ENCODE measurements at places on chromosomes 2 and 18. TPM values are rescaled to one million over a fixed set of nuclear protein-coding genes. Genes with fewer than 3 reads are reported as not detected.

DNA sequence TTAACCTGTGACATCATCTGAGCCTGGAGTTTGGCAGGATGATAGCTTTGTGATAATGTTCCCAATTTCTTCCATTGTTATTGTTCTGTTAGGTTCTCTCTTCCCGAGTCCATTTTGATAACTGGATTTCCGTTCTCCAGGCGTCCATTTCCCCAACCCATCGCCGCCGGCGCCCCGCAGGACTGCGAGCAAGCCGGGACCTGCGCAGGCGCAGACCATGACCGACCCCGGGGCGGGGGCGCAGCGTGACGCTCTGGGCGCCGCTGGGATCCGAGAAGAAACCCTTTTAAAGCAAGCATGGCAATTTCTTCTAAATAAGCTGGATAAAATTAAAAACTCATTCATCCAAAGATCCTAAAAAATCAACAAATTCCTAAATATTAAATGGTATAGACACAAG is at the start of gene SLC25A52:
TSS of gene SLC25A52 (minus strand) at position 186 of the 400 bp plus-strand sequence. CDS start 219 bp downstream, outside the sequence.
- ATAC-seq, result no peak

- ATAC-seq, result no peak
These were observed 14.6 kb downstream of the ADI1 start for GRCh38 chr2:3504741-3505140.

Gene HOXD11
- total RNA-seq, result 0.25 TPM

DNA sequence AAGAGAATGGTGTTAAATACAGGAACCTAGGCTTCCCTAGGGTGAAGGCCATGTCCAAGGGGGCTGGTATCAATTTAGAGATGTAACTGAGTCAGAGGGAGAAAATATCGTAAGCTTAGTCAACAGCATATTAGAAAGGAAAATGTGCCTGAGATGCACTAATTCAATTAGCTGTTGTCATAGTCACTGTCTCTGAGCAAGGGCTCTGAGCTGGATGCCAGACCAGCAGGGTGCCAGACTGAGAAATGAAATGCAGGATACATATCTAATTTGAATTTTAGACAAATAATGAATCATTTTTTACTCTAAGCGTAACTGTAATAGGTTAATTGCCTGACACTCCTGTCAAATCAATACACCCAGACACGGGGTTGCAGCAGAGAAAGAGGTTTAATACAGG is 11.4 kb upstream of the SLC35F6 start:
- ATAC-seq, result no peak

GRCh38 chr2:113036763-113037162 is 15.9 kb downstream of the IL36B start:
- ATAC-seq, result no peak

Gene PDE11A
- total RNA-seq, result 0.31 TPM
